ENCODE measurements at places on chromosomes 6 and 20.

DNA sequence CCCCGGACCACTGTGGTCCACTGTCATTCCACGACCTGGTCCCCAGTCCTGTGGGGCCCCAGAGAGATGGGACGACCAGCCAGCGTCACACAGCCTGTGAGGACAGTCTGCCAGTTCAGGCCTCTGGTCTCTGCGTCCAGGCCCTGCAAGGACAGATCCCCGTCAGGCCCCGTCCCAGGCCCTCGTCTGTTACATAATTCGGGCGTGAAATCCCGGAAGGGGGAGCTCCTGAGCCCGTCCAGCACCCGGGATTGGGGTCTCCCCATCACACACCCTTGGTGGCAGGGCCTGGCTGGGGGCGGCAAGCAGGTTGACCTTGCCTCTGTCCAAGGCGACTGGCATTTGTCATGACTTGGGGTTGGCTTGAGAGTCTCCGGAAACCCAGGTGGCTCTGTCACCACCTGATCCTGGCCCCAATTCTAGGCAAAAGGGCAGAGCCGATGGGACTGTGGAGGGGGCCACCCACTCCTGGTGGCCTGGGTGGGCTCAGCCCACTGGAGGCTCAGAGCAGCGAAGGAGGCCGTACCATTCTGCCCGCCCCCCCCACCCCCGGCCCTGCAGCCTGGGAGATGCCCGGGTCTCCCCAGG, 73.8 kb upstream of the GATA5 start:
- DNase-seq = no peak

DNA sequence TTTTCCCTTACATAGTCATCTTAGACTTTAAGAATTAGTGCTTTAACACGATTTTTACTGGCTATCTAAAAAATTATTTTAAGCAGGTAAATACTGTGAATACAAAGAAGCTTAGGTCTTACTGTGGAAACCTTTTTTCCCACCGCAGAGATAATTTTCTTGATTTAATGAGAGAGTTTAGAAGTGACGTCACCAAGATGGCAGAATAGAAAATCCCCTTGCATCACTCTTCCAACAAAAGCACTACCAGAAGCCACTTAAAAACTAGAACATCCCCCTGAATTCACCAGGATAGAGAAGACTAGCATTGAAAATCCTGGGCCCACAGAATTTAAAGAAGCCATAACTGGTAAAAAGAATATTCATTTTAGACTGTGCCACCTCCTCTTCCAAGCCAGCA, 375.4 kb upstream of the PTCHD4 start:
- no peak for DNase-seq

- no peak for DNase-seq
Observed at GRCh38 chr6:33952016-33952415, 148.2 kb upstream of the MLN start.

GRCh38 chr6:3355358-3356055, 96.8 kb downstream of the PSMG4 start:
- no peak for DNase-seq

DNA sequence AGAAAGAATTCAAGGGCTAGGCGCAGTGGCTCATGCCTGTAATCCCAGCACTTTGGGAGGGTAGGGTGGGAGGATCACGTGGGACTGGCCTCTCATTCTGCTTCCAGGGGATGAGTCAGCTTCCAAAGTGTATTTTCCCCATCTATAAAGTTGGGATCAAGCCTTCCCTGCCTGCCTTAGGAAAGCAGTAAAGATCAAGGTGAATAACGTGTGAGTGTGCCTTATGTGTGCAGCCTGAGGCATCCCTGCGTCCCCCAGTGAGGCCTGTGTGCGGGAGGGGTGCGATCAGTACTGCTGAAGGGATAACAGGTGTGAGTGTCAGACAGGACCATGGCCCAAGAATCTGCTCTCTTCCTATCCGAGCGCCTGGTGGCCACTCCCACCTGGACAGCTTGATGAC, 26.8 kb downstream of the TMEM181 start:
- DNase-seq = no peak

DNA sequence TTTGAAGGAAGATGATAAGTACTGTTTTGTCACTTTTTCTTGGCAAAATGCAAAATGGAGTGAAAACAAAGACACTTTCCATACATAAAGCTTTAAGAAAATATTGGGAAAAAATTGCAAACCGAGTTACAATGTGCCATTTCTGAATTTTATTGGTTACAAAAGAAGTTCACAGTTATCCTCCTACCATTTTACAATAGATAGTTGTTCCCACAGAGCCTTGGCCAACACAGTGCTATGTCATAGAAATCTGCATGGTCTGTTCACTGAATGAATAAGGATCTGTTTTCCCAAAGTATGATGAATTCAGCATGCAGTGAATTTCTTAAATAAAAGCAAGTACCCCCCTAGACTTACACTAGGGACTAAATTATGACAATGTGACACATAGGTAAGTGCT, 268.2 kb upstream of the POU3F2 start:
- no peak for DNase-seq

DNA sequence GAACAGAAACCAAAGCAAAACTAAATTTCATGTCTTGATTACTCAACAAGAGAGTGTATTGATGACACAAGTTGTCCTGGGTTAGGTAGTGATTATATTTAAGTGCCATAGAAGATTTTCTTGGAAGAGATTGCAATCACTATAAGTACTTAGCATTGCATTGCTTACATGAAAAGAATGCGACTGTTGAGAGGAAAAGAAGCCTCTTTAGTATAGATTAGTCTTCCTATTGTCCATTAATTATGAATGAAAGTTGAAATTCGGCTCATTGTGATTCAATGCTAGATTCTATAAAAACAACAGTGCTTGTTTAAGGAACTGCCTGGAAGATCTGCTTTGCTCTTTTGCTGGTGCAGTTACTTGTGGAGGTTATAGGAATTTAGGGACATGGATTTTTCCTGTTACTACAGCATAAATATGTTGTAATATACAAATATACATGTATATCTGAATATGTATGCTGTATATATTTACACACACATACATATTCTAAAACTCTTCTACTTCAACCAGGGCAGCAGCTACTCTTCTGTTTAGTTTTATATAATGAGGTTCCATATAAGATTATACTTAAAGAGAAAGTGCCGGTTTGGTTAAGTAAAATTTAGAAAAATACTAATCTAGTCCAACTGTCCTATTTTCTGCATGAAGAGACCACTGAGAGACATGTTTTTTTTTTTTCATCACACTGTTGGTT, 796.3 kb downstream of the KIF16B start:
- DNase-seq = no peak

DNA sequence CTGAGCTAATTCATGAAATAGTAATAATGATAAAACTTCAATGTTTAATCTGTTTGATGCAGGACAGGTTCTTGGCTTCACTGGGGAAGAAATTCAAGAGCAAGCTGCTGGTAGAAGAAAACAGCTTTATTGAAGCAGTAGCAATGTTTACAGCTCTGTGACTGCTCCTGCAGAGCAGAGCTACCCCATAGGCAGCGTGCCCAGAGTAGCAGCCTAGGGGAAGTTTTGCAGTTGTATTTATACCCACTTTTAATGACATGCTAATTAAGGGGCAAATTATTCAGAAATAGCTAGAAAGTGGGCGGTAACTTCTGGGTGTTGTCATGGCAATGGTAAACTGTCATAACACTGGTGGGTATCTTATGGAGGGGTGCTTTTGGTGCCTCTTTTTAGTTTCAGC, 518.0 kb downstream of the RFPL4B start:
- DNase-seq = no peak

GRCh38 chr20:48684501-48685041, 143.2 kb downstream of the PREX1 start:
- DNase-seq = no peak

DNA sequence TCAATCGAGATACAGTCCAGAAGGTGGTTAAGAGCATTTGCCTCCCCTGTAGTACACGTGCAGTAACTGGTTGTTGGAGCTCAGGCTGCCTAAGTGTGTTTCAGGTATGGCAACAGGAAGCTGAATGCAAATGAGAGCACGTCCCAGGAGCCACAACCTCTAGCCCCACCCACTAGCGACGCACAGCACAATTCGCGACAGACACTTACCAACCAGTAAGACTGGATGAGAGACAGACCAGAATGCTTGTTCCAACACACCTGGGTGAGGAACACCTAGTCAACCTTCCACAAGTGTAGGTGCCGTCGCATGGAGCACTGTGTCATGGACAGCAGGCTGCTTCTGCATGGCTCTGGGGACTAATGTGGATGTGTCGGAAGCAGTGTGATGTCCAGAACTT, 7.2 kb upstream of the SERPINB1 start:
- DNase-seq = no peak

GRCh38 chr6:34152806-34153520, 7.1 kb upstream of the GRM4 start:
- no peak for DNase-seq

GRCh38 chr6:161251345-161251744, 22.5 kb downstream of the AGPAT4 start:
- no peak for DNase-seq

All from GM04504 (cell line).